ENCODE measurements at places on chromosomes 16 and 17.
A peak's percentile ranks its signal among the peaks of the same experiment; 100 is the strongest.

DNA sequence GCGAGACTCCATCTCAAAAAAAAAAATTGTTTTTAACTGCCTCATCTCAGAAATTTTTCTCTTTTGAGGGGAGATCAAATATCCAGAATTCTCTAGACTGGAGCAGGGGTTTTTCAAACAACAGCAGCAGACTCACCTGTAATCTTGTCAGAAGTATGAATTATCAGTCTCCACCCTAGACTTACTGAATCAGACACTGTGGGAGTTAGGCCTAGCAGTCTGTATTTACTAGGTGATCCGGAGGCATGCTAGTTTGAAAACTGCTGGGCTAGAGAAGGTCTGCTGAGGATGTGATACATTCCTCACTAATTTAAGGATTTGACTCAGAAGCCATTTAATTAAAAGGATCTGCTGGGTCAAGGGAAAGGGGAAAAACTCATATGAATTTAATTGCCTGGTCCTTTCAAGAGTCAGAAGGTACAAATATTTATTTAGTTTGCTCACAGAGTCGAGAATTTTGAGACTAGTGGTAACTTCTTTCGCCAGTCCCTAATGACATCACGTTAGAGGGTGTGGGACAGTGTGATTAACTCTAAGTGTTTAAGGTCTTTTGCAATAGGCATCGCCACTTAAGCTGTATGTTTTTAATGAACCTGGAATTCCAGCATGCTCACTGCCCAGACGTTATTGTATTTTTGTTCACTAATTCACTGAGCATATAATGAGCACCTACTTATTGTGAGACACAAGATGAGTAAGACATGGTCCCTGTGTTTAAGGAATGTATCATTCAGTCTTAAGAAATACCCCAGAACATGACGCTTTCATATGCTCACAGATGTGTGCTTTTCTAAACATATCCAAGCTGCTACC, 14.2 kb downstream of the ATP6V0A1 start:
- peak; percentile 36 for DNase-seq

DNA sequence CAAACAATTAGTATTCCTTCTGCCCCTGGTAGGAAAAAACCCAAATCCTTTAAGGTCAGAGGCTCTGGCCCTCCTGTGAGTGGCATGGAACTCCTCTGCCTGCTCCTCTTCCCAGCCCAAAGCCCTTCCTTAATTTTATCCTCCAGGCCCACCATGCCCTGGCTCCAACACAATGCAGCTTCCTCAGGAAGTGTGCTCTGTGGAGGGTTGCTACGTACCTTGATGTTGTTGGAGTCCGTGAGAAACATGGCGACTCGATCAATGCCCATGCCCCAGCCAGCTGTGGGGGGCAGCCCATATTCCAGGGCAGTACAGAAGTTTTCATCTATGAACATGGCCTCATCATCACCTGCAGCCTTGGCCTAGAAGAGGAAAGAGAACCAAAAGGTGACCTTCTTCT, 5.3 kb upstream of the ADAT1 start:
- no peak for DNase-seq

DNA sequence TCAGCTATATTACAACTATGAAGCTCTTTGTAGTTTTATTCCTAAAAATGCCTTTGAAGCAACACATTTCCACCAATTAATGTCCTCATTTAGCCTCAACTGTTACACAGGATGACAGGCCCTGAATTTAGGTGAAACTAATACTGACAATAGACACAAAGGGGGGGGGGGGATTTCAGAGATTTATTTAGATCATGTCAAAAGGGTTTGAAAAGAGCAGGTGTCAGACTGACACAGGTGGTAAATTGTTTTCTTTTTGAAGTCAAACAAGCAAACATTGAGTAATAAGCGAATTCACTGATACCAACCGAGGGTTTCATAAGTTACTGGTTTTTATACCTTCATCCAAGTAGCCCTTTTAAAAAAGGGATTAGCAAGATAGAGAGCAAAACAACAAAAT, 40.8 kb downstream of the KANSL1 start:
- DNase-seq, result no peak

DNA sequence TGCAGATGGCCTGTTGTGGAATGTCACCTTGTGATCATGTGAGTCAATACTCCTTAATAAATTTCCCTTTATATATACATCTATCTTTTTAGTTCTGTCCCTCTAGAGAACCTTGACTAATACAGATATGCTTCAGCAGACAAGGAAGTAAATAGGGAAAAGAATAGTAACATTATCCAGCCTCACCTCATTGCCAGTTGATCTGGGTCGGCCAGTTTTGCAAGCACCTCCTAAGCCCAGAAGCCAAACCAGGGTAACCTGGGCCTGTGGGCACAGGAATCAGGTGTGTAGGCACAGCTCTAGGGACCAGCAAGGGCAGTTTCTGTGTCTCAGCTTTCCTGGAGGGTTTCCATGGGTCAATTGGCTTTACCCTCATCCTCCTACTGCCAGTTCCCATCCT, 11.9 kb upstream of the CCL17 start:
- DNase-seq, result no peak

GRCh38 chr17:15123593-15124263, 141.4 kb downstream of the PMP22 start:
- DNase-seq, result peak; percentile 11

DNA sequence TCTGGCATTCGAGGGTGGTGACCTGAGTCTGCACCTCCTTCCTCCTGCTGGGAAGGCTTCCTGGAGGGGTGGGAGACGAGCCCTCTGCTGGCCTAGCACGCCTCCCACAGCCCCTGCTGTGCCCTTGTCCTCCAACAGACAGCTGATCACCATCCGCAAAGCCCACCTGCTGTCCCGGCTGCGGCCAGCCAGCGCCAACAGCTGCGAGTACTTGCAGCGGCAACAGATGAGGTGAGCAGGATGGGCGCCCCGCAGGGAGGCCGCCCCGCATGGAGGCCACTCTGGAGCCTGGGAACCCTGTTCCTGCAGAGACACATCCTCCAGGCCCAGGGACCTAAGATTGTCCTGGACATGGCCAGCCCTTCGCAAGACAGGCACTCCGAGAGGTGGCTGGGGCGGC, 21.6 kb downstream of the UBALD1 start:
- no peak for DNase-seq

- DNase-seq, result no peak
Observed at GRCh38 chr17:14301279-14302090, 604 bp downstream of the HS3ST3B1 start.

- DNase-seq, result no peak
Observed at GRCh38 chr17:51305182-51305581, 44.8 kb downstream of the UTP18 start.

DNA sequence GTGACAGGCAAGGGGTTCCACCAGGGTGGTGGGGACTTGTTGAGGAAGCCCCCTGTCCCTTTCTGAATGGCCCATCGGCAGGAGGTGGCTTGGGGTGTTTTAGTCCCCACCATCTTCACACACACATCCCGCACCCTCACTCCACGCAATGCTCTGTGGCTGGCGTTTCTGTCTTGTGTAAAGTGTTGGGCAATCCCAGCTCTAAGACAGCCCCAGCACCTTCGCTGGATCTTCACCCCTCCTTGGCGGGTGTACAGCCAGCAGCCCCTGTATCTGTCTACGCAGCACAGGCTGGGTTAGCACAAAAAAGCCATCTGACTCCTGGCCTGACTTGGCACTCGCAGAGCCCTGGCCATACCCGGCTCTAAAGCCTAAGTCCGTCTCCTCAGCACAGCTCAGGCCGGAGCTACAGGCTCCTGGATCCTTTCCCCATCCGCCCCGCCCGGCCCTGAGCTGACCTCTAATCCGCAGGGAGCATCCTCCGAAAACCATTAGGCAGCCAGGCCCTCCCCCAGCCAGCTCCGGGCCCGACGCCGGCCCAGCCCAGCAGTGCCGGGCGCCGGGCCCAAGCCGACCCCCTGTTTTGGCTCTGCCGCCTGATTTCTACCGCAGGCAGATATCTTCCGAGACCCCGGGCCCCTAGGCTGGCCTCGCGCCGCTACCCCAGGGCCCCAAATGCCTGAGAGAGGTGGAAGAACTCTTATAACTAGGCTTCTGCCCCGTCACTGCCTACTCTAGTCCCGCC, 42.4 kb upstream of the TAC4 start:
- DNase-seq, result no peak

DNA sequence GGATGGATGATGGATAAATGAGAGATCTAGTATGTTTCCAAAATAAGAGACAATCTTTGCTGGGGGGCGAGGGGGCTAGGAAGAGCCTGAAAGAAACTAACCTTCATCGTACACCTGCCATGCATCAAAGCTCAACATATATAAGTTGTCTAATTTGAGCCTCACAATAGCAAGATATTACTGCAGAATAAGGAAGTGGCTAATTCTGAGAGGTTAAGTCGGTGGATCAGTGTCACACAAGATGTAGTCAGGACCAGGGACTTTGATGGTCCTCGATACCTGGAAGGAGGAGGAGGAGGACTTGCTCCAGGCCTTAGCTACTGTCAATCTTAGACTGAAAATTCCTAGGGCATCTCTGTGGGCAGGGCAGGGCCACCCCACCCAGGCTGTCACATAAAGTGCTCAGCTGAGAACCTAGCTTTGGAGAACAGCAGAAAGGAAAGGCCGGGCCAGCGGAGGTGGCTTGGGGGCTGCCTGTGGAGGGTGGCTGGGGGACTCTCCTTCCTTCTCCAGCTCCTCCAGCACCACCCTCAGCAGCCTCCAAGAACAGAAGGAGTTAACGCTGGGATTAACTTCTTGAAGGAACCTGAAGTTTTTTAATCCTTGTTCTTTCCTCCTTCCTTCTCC, 460 bp upstream of the SLC13A2 start:
- DNase-seq, result no peak

DNA sequence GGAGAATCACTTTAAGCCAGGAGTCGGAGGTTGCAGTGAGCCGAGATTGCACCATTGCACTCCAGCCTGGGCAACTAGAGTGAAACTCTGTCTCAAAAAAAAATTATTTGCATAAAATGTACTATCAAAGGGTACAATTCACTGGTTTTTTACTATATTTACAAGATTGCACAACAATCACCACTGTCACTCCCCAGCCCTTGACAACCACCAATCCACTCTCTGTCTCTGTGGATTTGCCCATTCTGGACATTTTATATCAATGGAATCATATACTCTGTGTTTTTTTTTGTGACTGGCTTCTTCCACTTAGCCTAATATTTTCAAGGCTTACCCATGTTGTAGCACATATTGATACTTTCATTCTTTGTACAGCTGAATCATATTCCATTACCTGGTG, 18.8 kb downstream of the TBX2 start:
- DNase-seq, result no peak

GRCh38 chr17:73205459-73205961, 12.7 kb downstream of the COG1 start:
- no peak for DNase-seq

- no peak for DNase-seq
Observed at GRCh38 chr17:72654706-72655105, 437.8 kb downstream of the SLC39A11 start.

DNA sequence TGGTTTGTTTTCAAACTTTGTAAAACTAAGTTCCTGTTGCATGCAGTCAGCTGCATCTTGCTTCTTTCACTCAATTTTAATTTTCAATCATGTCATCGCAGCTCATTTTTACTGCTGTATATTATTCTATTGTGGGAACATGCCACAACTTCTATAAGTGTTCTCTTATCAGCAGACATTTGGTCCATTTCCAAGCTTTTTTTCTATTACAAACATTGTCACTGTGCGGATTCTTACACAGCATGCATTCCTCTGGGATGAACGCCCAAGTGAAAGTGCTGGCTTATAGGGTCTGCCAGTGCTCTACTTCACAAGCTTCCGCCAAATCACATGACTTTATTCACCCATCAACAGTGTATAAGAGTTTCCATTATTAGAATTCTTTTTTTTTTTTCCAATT, 22.7 kb downstream of the GINS3 start:
- no peak for DNase-seq

DNA sequence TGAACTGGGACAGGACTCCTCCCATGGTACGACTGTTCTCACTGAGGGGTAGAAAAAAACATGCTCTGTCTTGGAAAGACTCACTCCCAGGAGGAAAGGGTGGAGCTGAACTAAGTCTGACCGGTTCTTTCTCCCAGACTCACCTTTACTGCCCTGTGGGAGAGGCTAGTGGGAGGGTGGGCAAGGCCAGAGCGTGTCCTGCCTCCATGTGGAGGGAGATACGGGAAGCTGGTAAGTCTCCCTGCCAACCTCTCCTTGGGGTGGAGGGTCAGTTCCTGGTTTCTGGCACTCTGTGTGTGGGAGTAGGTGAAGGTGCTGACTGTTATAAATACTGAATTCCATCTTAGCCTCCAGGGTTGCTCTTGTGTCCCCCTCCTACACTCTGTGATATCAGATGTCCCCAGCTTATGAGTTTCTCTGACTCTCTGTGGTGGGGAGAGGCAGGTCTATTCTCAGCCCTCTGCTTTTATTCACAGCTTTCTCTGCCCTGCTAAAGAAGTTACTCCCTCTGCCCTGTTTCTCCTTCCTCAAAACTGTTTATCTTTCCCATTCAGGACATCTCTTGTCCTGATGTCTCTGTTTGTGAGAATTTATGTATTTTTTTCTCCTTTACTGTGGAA, 26.9 kb upstream of the FAM20A start:
- no peak for DNase-seq

DNA sequence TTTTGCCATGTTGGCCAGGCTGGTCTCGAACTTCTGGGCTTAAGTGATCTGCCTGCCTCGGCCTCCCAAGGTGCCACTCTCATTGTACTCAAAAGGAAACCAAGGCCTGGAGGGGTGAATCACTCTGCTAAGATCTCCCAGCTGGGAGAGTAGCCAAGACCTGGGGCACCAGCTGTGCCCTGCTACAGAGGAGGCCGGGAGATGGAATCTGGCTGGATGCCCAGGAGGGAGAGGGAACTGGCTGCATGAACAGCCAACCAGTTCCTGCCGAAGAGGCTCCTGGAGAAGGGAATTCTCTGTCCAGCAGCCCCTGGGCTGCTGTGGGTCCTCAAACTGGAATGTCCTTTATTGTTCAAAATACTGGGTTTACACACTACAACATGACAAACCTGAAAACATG, 238.7 kb upstream of the CIBAR2 start:
- peak; percentile 99 for DNase-seq

- DNase-seq, result no peak
Observed at GRCh38 chr17:38947189-38947588, 20.0 kb downstream of the FBXO47 start.

Data from H4 (cell line).